ENCODE measurements at places on chromosomes 1 and 21.

- DNase-seq, result no peak
These were observed 281.3 kb upstream of the C1orf105 start for GRCh38 chr1:172139196-172139595.

DNA sequence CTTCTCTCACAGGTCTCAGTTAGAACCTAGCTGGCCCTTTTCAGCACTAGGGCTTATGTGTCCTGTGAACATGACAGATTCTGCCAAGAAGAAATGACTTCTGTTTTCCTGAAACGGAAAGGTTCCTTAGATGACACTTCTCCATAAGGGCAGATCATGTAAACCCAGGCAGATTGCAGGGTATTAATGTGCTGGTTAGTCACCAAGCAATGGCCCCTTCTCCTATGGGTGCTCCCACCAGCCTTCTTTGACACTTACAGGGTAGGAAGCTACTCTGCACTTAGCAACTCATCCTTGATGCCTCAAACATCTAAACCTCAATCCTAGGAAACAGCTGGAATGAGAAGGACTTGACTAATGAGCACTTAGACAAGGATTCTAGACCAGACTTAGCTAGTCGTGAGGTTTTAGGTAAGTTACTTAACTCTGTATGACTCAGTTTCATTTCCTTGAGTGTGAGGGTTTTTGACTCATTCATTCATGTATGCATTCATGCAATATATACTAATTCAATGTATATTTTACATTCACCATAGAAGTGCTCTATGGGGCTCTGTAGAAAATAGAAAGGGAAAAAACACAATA lies 74.1 kb upstream of the PLXNA2 start:
- DNase-seq, result peak; percentile 5

DNA sequence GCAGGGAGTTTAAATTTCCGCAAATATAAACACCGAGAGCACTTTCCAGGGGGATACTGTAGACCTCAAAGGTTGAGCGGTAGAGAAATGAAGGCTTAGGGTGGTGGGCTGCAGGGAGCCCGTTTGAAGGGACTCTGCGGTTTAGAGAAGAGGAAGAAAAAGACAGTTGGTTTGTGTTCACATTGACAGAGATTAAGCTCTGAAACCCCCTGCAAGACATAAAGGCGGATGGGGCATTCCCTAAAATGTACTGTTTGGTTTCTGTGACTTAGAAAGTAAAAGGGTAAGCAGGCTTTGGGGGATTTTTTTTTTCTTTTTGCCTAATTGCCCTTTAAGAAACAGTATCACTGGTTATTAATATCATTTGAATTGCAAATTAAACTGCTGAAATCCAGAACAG lies 1.3 kb downstream of the KAZN start:
- no peak for DNase-seq

- no peak for DNase-seq
These were observed 128.3 kb downstream of the GABPA start for GRCh38 chr21:25863031-25863430.

- DNase-seq, result no peak
These were observed 243.7 kb upstream of the SNX7 start for GRCh38 chr1:98417820-98418219.

GRCh38 chr1:180863158-180863775 lies 49.4 kb upstream of the KIAA1614 start:
- DNase-seq, result peak; percentile 55

DNA sequence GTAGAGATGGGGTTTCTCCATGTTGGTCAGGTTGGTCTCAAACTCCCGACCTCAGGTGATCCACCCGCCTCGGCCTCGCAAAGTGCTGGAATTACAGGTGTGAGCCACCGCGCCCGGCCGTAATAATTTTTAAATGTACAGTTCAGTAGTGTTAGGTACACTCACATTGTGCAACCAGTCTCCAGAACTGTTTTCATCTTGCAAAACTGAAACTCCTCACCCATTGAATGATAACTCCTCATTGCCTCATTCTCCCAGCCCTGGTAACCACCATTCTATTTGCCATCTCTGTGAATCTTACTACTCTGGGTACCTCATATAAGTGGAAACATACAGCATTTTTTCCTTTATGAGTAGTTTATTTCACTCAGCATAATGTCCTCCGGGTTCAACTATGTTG lies 3.4 kb downstream of the NLRP3 start:
- peak; percentile 29 for DNase-seq
